ENCODE measurements at places on chromosomes 12 and 14.

DNA sequence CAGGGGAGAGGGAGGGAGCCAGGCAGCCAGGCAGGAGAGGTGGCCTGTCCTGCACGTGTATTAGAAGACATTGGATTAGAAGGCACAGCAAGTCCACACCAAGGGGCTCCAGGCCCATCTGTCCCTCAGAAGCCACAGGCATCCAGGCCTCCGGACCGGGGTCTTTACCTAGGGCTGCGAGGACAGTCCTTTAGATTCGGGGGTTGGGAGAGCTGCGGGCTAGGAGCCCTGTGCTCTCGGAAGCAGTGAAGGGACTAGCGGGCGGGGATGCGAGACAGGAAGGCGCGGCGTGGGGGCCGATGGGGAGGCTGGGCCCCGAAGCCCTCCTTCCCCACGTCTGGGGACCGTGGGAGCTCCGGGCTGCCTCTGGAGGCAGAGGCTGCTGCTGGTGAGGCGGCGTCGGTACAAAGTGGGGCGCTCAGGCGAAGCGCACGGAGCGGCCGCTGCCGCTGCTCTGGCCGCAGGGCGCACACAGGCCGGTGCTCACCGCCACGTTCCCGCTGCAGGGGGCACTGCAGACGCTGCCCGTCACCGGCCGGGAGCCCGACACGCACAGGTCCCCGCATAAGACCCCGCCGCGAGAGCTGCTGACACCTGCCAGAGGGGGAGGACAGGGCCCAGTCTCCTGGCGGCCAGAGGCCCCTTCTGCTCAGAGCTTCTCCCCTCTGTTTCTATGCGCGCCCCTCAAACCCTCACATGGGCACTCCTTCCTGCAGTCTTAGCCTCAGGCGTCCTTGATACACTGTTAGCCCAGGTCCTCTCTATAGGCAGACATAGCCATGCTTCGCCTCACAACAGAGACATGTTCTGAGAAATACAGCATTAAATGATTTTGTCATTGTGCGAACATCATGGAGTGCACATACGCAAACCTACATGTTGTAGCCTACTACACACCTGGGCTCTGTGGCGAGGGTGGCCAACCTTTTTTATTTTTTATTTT, 17.3 kb downstream of the KRT7 start:
- no peak for DNase-seq

DNA sequence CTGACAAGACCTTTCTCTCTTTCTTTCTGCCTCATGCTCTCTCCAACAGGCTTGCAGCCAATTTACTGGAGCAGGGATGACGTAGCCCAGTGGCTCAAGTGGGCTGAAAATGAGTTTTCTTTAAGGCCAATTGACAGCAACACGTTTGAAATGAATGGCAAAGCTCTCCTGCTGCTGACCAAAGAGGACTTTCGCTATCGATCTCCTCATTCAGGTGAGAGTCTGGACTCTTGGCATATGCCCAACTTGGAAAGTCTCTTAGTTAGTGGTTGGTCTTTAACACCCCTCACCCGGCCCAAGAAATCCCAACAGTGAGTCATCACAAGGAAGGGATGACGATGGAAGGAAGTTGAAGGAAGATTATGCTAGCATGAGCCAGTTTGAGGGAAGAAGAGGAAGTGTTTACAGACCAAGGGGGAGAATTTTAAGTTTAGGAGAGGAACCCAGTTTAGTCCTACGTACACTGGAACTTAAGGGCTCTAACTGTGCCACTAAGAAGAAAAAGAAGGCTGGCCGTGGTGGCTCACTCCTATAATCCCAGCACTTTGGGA, 189.7 kb downstream of the ETV6 start:
- DNase-seq = no peak

DNA sequence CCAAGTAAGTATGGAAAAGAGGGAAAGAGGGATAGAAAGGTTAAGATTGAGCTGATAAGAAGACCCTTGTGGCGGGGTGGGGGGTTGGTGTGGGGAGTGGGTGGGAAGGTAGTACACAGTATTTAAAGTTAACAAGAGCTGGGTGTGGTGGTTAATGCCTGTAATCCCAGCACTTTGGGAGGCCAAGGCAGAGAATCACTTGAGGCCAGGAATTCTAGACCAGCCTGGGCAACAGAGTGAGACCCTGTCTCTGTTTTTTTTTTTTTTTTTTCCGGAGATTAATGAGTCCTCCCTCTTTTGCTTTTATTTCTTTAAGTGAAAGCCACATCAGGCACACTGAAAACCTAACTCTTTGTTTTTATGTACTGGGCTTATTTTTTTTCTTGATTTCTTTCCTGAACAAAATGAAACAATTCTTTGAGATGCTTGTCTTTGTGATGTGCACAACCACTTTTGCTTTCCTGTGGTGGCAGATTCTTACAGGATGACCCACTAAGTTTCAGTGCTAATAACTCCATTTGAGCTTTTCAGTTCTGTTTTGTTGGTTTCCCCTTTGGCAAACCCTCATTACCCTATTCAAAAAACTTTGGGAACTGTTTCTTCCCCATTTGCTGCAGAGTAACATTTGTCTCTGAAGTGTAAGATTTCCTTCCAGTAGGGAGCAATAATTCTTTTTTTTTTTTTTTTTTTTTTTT, 54.8 kb downstream of the WNK1 start:
- no peak for DNase-seq

- no peak for DNase-seq
These were observed 120.3 kb upstream of the SLC38A4 start for GRCh38 chr12:46946137-46946536.

GRCh38 chr12:56488041-56488955, at the start of gene GLS2:
Gene GLS2, minus strand, starts transcription at chr12:56488161. Its CDS starts 43 bp downstream, at chr12:56488118.
- DNase-seq = peak; percentile 47

DNA sequence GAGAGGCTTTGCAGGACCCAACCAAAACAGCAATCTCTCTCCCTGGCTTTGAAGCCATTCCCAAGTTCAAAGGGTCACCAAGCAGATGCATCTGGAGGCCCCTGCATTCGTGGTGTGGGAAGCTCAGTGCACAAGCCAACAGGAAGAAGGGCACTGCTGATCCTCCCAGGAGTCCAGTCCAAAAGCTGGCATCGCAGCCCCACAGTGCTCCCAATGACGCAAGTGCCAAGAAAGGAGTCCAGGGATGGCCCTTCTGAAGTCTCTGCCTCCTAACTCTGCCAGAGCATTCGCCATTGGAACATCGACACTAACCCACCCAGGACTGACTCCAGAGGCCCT, 25.1 kb downstream of the PXN start:
- DNase-seq = no peak

- DNase-seq = no peak
These were observed 22.0 kb downstream of the AP5M1 start for GRCh38 chr14:57290751-57291150.

DNA sequence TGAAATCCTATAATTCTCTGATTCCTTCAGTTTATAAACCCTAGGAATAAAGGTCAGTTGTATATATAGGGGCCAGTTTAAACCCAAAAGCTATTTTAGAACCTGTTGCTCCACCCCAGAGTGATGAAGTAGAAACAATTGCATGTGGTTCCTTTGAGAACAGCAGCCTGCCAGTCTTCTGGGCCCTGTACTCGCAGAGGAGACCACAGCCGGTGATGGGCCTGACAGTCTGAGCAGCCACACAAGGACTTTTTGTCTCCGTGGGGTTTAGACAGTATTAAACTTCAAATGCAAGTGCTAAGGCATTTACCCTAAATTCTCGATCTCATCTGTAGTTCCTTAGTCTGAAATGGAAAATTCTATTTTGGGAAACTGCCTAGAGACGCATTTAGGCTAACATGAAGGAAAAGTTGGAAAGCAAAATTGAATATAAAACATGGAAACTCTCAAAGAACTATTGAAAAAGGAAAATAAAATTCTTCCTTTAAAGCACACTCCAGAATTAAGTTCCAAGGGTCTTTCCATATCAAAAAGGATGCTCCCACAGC, 80.6 kb downstream of the PRICKLE1 start:
- DNase-seq = no peak

DNA sequence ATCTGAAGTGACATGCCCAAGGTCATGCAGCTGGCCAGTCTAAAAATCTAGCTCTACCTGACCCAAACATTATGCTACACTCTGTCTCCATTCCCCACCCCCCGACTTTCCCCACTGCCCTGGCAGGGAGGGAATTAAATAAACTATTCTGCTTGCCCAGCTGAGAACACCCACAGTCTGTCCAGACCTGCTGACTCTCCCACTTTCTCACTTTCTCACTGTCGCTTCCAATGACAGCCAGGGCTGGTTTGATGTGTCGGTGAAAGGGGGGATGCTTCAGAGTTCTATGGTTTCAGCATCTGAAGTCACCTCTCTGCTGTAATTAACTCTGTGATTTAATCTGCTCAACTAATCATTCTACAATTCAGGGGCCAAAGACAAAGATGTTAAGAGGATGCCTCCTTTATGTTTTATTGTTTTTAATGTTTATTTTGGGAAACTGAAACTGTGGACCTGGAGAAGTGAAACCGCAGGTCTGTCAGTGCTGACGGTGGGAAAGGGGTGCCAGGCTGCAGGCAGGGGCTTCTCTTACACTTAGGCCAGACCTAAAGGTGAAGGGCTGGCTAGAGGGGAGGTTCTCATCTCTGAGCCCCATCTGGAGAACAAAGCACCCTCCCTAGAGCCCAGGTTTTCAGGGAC, 8.1 kb upstream of the MSI1 start:
- DNase-seq = no peak

DNA sequence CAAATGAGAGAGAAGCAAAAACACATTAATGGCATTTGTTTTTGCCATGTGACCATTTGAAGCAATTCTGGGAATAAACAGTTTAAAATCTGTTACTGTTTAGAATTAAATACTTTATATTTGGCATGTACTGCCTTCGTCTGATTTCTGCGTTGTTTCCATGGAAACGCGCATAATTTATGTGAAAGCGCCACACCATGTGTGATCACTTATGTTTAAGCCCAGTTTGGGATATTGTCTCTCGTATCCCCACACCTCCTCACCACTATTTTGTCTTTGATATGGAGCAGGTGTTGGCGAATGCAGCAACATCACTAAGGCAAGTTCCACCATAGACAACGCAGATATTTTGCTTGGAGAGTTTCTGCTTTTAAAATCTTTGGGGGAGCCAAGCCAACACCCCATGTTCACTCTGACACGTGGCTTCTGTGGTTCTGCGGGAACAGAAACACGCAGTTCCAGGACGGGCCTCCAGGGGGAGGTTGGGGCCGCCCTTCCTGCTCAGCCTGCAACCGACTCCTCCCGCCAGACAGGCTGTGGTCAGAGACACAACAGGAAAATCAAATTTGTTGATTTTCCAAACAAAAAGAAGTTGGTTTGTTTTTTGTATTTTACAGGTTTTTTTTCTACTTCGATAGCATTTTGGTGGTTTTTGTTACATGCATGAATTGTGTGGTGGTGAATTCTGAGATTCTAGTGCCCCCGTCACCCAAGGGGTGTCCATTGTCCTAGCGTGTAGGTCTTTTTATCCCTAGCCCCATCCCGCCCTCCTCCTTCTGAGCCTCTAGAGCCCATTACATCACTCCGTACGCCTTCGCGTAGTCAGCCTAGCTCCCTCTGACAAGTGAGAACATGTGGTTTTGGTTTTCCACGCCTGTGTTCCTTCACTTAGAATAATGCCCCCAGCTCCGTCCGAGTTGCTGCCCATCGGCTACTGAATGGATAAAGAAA, 101.9 kb upstream of the SFSWAP start:
- DNase-seq = no peak

DNA sequence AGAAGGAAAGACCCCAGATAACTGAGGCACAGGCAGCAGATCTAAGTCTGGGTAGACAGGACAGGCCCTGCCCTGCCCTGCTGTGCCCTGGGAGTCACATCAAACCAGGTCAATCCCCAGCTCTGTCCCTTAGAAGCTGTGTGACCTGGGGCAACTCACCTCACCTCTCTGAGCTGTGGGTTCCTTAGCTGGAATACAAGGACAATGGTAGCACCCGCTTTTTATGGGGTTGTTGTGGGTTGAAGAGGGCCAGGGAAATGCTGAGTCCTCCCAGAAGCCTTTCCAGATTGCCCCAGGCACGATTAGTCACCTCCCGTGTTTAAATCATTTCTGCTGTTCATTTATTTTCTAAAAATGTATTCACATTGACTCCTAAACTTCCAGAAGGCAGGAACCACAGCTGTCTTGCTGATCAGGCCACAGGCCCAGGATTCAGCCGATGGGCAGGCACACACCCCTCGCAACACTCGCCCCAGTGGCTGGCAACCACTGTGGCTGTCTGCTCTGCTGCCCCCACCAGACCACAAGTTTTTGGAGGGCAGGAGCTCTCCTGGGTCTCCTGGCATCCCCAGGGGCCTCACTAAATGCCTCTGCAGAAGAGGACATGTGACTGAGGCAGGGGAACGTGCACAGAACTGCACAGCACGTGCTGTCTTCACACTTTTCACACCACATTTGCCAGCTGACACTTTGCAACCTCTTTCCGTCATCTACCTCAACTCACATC, 3.0 kb downstream of the SELPLG start:
- DNase-seq = no peak

DNA sequence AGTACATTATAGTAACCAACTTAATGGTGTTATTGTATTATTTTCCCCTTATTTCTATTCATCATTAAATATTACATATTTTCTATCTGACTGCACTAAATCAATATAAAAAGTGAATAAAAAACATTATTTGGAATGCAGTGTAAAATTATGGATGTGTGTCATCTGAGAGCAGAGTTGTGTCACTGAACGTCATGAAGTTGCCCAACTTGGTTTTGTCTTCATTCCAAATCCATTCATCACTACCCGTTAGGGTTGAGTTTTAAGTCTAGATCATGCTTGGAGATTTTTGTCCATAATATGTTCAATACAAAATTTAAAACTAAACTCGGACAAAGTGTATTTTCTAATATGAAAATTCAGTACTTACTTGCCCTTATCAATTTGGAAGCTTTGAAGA, 16.1 kb downstream of the KLRF1 start:
- DNase-seq = no peak

DNA sequence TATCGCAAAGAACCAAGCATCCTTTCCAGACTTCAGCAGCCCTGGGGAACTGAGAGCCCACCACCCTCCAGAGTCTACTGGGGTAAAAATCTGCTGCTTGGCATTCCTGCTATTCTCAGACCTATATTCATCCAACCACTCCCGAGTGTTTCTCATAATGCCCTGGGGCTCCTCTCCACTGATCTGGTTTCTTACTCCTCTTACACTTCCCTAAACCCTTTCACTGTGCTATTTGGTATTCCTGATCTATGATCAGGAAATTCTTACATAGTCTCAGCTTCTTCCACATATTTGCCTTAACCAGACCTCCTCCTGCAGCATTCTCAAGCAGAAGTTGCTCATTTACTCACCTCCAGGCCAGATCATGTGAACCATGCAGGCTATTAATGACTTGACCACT, 82.4 kb downstream of the SYT10 start:
- DNase-seq = no peak

DNA sequence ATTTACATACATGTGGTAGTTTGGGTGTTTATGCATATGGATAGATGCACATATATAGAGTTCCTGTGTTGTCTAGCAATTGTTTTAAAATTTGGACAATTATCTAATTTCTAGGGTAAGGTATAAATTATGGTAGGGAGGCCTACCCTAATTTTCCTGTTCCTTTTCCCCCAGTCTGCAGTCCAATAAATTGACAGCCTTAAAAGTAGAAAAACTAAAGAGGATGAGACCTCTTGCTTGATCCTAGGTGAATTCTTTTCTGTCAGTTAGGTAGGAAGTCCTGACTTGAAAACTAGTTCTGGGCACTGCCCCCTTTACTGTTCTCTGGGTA, 2.1 kb upstream of the CDKN1B start:
- no peak for DNase-seq

Measured in stimulated activated CD8-positive, alpha-beta memory T cell treated with anti-CD3 and anti-CD28 coated beads, Interleukin-15, amount 100 ng/mL, for 4 hours (primary cell).